ENCODE measurements at places on chromosomes 16 and 17.
A peak's percentile ranks its signal among the peaks of the same experiment; 100 is the strongest.

- DNase-seq: no peak
Observed at GRCh38 chr16:19446300-19446846, 28.7 kb downstream of the TMC5 start.

- no peak for DNase-seq
Observed at GRCh38 chr16:62545039-62545438, 508.8 kb upstream of the CDH8 start.

GRCh38 chr17:69709441-69709840 is 294.9 kb downstream of the MAP2K6 start:
- no peak for DNase-seq

- no peak for DNase-seq
Observed at GRCh38 chr17:44105483-44105882, 18.0 kb downstream of the HDAC5 start.

- no peak for DNase-seq
Observed at GRCh38 chr17:34156741-34157589, 98.1 kb upstream of the CCL2 start.

- DNase-seq: peak; percentile 30
Observed at GRCh38 chr17:50816771-50817751, 18.3 kb upstream of the WFIKKN2 start.
